Muscle of back (tissue), 13 donors: ENCODE measurements at places on chromosomes 12 and 14.

DNA sequence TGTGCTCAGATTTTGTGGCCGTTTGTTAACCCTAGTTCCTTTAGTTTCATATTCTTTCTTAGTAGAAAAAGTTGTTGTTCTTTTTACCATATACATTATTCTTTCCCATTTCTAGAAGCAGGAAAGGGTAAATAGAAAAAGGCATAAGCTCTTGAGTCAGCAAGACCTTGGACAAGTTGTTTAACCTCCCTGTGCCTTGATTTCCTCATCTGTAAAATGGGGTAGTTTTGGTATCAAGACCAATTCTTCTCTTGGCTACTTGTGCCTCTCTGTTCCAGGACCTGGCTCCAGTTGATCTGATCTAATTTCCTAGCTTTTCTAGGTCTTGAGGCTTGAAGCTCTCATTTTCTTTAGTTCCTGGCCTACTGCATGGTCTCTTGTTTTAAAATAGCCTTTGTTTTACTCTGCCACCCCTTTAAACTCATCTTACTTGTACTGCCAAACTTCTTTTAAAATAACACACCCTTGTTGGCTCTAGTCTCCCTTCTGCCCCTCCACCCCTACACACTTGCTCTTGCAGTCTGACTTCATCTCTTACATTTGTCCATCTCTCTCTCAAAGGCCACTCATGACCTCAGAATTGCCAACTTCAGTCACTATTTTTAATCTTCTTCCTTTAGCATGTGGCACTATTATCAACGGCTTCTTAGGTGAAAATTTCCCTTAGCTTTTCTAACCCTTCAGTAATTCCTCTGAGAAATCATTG lies 143.7 kb downstream of the TTLL5 start:
- no peak for DNase-seq

GRCh38 chr14:88835661-88836060 lies 11.2 kb downstream of the TTC8 start:
- DNase-seq: no peak

DNA sequence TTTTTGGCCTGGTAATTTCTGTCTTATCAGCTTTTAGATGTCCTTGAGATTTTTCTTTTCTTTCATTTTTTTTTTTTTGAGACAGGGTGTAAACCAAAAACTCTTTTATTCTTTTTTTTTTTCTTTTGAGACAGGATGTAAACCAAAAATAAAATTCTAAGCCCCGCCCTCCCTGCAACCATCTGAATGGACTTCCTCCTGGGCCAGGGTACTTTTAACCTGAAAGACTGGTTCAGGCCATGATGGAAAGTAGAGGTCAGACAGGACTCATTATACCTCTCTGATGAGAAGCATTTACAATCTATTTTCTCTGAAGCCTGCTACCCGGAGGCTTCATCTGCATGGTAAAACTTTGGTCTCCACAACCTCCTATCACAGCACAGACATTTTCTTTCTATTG lies 33.5 kb upstream of the TCL1B start:
- DNase-seq: no peak

- peak; percentile 47 for DNase-seq
Measured at GRCh38 chr14:73771848-73772638, 57.9 kb upstream of the PNMA1 start.

- DNase-seq: peak; percentile 30
Measured at GRCh38 chr14:99320105-99320572, 48.1 kb upstream of the BCL11B start.

DNA sequence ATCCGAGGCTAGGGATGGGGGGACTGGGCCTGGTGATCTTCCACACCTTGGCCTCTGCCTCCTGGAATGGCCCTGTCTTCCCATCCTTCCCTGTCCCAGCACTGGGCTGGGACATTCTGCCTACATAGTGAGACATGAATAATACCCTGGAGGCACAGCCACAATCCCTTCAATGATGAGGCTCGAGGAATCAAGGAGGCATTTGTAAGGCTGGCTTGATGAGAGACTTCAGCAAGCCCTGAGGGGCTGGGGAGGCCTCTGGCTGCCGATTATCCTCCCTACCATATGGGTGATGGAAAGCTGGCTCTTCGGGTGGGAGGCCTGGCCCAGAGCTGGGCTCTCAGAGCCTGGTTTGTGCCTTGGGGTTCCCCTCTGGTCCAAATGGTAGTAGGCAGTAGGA lies 92.5 kb downstream of the CALM1 start:
- no peak for DNase-seq

GRCh38 chr12:93722835-93723567 lies 45.8 kb downstream of the CRADD start:
- DNase-seq: no peak

- DNase-seq: no peak
Measured at GRCh38 chr14:88987516-88987915, 163.1 kb downstream of the TTC8 start.

DNA sequence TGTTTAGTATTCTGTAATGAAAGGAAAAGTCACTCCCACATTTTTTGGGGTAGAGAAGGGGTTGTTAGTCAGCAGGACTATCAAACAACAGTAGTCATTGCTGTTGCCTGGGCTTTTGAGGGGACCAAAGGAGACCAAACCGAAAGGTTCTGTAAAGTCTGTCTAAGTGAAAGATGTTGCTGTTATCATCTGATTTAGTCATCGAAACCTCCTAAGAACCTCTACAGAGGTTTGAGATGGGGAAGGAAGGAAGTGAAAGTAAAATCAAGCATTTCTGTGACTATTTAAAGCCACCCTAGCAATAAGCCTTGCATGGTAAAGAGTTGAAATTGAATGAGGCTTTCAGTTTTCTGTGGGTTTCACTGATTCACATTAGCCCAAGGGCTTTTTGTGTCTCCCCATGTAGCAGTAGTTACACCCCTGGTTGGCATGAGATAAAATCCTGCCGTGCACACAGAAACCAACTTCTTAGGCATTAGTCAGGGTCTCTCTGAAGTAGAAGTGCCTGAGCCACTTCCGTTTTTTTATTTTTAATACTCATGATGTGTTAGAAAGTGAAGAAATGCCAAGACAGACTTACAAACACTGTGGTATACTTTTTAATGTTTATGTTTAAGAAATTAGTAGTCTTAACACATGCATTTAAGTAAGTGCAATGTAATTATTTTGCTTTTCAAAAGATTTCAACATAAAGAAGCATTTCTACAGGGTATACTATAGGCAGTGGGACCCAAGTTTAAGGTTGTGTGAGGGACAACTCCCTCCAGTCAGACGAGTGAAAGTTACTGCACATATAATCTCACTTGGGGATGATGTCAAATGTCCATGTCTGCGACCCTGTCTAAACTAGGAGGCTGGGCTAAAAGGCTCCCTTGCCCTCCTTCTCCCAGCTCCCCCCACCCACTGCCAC lies 50.4 kb downstream of the DYRK2 start:
- no peak for DNase-seq

- DNase-seq: no peak
Measured at GRCh38 chr12:50923361-50924130, 28.8 kb upstream of the HIGD1C start.

GRCh38 chr12:52527121-52527800 lies 7.1 kb upstream of the KRT5 start:
- DNase-seq: no peak

DNA sequence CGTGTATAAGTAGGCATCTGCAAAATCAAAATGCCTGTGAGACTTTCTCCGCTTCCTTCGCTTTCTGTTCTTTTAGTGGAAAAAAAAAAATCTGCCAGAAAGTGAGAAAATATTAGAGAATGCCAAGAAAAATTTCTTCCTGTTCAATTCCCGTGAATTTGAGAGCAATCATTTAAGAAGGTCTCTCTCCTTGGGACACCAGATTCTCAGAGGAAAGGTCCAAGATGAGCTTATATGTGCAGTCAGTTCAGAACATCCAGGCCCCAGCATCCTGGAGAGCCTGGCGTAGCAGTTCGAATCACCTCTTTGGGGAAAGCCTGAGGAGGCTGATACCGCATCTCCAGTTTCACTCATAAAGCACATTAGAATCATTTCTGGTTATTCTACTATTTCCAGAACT lies 912.8 kb downstream of the GALC start:
- DNase-seq: peak; percentile 70

DNA sequence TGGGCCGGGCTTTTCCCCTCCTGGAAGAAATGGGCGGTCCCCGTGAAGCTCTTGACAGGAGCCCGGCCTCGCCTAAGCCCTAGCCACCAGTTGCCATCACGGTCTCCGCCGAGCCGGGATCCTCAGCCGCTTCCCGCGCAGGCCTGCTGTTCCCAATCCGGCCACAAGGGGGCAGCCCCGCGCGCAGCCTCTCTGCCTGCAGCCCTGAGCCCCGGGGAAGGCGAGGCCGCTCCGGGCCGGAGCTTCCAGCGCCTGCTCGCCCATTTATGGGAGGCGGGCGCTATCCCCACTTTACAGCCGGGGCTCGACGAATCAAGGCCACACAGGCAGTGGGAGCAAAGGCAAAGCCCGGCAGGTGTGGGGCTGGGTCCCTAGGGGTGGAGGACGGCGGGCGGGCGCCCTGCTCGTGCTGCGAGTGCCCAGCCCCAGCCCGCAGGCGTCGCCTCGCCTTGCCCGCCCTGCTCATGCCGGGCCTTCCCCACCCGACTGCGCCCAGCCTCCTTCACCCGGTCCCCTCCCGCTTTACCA lies 61.5 kb downstream of the LGMN start:
- peak; percentile 63 for DNase-seq

DNA sequence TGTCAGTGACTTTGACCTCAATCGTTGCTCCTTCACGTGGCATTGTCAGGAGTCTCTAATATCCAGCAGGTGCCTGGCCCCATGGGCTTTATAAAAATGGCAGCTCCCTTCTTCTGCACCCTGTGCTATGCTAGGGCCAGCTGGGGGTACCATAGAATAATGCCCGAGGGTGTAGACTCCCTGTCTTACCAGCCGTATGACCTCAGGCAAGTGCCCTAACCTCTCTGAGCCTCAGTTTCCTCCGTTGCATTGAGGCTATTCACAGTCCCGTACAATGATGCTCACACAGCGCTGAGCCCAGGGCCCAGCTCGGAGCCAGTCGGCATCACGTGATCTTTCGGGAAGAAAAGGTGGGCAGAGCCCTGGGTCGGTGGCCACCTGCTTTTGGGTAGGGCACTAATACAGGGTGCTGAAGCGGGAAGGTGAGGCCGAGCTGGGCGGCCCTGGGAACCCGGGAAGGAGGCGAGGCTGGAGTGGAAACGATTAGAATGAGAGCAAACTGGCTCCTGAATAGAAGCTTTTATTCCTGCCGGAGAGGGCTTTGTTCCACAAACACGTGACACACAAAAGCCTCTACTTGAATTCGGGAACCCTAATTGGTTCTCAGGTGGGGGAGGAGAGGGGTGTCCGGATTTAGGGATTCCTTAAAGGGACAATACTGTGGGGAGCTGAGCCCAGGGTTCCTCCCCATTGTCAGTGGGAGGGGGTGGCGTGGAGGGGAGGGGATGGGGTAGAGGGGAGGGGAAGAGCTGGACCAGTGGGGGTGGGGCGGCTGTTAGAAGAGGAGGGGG lies 19.9 kb upstream of the MSI1 start:
- DNase-seq: no peak
